Activated CD8-positive, alpha-beta memory T cell treated with anti-CD3 and anti-CD28 coated beads for 48 hours (primary cell): ENCODE measurements at places on chromosomes 5 and 9.

DNA sequence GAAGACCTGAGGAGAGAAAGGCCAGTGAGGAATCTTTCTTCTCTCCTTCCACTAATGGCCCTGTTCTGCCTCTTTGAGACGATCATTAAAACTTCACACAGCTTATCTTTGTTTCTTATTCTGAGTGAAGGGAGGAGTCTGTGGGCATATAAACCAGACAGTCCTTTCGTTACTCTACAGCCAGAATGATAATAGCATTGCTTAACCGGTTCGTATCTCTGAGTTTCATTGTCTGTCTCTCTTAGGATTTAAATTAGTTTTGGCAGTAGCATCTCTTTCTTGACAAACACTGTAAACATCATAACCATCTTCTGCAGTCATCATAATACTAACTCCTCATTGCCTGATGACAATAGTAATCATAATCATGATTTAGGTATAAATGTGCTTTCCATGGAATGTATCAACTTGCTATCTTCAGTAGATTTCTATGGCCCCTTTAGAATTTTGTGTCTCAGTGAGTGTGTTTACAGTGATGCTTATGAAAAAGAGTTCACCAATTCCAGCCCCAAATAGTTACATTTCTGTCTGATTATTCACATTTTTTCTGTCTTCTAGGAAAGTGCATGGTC is 618.8 kb upstream of the KLF4 start:
- no peak for DNase-seq

- DNase-seq = no peak
These were observed 8.9 kb upstream of the IL17B start for GRCh38 chr5:149387982-149388381.

DNA sequence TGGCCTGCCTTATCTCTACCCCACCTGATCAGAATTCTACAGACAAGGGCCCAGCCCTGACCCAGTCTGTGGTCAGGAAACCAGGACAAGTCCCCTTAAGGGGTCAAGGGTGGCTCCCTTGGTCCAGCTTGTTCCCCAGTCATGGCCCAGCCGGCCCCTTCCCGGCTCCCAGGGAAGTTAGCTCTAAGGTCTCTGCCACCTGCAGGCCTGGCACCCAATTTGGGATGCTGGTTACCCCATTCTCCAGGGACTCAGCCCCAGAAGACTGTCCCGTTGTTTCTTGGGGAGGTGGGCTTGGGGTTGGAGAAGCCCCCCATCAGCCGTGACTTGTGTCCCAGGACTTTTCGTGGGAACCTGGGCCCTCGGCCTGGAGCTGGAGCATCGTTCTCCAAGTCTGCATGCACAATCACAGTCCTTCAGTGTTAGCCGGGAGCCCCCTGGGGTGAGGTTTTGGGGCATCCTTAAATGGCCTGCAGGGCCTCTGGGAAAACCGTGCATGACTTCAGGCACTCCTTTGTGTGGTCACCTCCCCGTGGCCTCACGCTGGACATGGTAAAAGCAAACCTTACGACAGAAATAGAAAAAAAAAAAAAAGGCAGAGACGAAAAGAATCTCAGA is 150.8 kb upstream of the PHYKPL start:
- DNase-seq = no peak

DNA sequence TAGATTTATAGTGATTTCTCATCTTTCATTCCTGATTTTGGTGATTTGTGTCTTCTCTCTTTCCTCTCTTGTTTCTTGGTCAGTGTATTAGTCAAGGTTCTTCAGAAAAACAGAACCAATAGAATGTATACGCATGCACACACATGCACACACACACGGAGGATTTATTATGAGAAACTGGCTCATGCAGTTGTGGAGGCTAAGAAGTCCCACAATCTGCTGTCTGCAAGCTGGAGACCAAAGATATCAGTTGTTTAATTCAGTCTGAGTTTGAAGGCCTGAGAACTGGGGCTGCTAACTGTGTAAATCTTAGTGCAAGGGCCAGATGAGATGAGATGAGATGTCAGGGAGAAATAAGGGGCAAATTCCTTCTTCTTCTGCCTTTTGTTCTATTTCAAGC is 5.7 kb upstream of the RPS23 start:
- DNase-seq = no peak

DNA sequence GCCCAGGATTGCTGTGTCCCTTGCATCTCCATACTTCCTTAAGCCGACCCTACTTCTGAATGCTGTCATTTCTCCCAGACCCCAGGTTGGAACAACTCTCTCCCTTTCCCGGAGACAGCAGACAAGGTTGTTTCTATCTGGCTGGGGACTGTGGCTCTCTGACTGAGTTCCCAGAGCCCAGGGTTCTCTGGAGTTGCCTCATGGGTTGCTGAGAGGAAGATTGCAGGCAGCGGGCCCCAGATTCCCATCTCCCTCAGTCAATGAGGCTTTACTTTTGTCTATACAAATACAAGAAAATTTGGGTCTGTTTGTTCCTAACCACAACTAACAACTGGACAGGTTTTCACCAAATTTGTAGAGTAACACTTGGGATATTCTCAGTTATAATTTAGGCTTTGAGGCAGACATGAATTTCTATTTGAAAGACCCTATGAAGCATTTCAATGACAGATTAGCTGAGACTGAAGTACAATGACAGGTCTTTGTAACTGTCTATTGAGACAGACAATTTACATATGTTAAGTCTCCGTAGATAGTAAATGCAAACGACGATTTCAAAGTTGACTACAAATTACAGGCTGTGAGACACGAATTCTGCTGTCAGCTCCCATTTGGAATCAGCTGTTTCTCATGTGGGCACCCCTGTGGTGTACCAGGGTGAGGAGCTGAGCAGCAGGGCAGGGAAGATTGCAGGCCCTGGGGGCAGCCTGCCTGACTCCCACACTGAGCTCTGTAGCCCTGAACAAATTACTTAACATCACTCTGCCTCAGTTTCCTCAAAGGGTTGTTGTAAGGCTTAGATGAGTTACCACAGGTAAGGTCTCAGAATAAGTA is 107.5 kb downstream of the ATP10B start:
- DNase-seq = no peak

DNA sequence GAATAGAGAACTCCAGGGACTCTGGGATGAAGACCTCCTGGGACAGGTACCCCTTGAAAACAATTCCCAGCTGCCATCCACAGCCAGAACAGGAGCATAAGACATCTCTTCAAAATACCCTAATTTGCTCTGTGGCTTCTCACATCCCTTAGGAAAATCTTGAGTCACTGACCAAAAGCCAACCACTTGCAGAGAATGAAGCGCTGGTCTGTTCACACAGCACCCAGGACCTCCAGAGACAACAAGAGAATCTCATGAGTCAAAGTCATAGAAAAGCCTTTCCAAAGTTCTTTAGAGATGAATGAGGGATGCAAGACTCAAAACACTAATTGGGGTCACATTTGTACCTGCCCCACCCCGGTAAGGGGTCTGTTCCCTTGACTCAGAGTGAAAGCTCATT is 210.6 kb downstream of the SEMA5A start:
- DNase-seq = no peak

- no peak for DNase-seq
These were observed 9.4 kb upstream of the BTF3 start for GRCh38 chr5:73488806-73489205.

DNA sequence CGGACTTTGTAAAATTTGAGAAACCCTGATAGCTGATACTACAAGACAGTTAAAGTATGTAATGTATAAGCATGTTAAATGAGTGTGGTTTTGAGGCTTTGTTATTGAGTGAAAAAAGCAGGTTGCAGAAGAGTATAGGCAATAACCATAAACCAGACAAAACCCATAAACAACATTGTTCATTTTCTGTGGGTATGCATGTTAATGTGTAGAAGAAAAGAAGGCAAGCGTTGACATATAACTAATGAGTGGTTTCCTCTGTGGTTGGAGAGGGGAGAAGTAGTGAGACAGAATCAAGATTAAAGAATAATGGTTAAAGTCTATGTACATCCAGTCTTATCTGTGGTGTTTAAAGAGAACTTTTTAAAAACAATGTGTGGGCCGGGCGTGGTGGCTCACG is 26.2 kb downstream of the RAD23B start:
- no peak for DNase-seq

GRCh38 chr9:27864644-27865438 is 291.6 kb upstream of the C9orf72 start:
- no peak for DNase-seq

- DNase-seq = no peak
These were observed 25.8 kb downstream of the CAST start for GRCh38 chr5:96687812-96688453.

DNA sequence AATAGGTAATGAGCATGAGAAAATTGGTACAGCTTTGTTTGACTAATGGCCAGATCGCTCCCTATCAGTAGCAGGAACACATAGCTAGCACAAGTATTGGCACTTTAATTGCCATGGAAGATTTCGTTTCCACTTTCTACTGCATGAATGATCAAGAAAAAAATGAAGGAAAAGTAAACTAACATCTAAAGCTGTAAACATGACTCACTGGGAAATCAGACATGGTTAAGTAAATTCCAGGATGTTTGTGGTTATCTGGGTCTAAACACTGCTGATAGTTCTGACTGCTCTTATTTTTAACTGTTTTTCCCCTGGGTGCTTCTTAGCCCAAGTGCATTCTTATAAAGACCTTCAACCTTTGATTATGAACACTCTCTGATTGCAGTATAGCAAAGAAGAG is 388.9 kb downstream of the NR2F1-AS1 start:
- DNase-seq = no peak

DNA sequence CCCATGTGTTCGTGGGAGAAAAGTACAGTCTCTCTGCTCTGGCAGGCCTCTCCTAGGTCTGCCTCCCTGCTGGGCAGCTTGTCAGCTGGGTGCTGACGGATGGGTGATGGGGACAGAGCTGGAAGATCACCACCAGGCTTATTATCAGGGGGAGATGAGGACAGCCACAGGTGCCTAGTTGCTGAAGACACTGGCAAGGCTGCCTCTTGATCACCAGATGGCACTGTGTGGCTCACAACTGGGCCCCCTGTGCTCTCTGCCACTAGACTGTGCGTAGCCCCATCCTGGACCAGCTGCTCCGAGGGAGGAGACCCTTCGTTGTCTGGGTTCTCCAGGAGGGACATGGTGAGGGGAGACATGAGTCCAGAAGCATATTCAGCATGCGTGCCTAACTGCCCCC is 73.0 kb downstream of the KIF24 start:
- no peak for DNase-seq

- DNase-seq = no peak
These were observed 81.2 kb downstream of the ALDH1A1 start for GRCh38 chr9:72871685-72872084.

GRCh38 chr5:154590093-154590724 is 112.2 kb upstream of the HAND1 start:
- no peak for DNase-seq

DNA sequence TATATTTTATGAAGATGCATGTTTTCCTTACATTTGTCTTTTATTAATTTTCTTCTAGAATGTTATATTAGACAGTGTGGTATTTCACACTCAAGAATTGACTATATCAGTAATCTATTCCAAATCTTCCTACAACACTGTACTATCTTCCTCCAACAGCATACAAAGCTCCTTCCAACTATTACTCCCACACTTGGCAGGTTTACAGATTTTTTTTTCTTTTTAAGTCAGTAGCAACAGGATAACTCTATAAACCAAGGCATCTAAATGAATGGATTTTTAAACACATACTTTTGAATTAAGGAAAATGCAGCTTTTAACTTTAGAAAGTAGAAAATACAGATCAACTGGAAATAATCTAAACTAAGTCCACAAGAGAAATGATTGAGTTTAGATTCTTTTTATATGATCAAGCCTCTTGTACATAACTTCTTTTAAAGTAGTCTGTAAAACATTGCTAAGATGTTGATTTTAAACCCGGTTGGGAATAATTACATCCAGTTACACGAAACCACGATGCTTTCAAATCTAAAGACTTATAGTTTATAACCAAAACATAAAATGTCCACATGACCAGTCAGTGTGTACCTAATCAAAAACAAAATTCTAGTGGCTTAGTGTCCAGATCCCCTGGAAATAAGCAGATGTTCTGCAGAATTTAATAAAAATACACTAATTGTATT is 281.6 kb downstream of the ADAMTS6 start:
- DNase-seq = no peak

GRCh38 chr5:175700991-175701390 is 43.1 kb downstream of the HRH2 start:
- DNase-seq = no peak

GRCh38 chr5:34656700-34657273 is 659 bp downstream of the RAI14 start:
- no peak for DNase-seq

DNA sequence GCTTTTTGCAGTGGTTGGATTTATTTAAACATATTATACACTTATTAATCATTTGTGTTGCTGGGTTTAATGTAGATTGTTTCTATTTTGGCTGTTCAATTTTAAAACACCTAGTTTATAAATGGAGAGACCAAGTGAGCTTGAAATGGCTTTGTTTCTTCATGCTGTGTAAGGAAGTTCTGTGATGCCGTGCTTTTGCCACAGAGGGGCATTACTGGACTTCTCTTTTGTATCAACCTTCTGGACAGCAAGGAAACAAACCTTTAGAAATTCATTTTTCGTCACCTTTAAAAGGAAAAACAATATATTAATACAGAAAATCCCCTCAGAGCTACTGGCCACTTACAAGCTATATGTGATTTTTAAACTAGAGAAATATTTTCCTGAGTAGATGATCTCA is 81.9 kb downstream of the DMRTA1 start:
- DNase-seq = no peak

GRCh38 chr9:125404733-125405132 is 143.1 kb downstream of the GAPVD1 start:
- DNase-seq = no peak

DNA sequence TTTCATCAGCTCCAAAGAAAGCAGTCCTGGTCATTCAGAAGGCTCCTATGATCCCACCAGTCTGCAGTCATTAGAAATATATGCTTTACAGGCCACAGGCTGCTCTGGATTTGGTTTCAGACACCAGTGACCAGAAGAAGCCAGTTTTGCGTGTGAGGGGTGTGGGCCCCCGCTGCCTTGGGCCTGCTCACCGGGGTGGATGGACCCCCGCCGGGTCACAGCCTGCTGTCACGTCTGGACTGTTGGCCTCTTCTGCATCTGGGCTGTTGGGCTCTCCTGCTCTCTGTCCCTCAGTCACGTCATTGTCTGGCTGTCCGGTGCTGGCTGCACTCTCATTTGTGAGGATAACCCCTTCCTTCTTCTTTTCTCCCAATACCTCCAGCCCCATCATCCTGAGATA is 33.1 kb downstream of the NSUN2 start:
- DNase-seq = no peak

GRCh38 chr5:124651663-124652513 is 94.6 kb downstream of the ZNF608 start:
- no peak for DNase-seq

- no peak for DNase-seq
These were observed 5.0 kb downstream of the DMRT3 start for GRCh38 chr9:981491-981898.

DNA sequence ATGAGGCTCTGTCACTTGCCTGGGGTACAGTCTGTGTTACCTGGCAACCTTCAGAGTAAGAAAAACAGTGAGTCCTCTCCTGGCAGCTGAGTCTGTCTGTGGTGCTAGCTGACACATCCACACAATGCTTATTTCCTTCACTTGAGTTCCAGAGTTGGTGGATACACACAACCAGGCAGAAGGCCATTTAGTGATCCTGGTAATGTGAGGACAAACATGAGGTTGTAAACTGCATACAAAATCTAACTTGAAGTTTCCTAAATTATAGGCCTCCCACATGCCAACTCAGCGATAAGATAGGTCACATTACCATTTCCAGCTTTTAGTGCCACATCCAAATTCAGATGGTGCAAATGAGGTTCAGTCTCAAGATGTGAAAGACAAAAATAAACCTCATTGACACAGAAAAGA is 125.5 kb downstream of the DCP2 start:
- no peak for DNase-seq
